ENCODE measurements at places on chromosomes 2 and 18.

GRCh38 chr2:86675104-86675503 is 45.0 kb upstream of the RMND5A start:
- no peak for DNase-seq

GRCh38 chr18:48017635-48018034 is 87.2 kb upstream of the SMAD2 start:
- DNase-seq, result no peak

- DNase-seq, result no peak
Observed at GRCh38 chr2:84631047-84631446, 114.7 kb downstream of the DNAH6 start.

GRCh38 chr2:160324917-160325316 is 124.8 kb upstream of the ITGB6 start:
- no peak for DNase-seq

GRCh38 chr2:197086500-197086899 is 160.0 kb upstream of the PGAP1 start:
- no peak for DNase-seq

DNA sequence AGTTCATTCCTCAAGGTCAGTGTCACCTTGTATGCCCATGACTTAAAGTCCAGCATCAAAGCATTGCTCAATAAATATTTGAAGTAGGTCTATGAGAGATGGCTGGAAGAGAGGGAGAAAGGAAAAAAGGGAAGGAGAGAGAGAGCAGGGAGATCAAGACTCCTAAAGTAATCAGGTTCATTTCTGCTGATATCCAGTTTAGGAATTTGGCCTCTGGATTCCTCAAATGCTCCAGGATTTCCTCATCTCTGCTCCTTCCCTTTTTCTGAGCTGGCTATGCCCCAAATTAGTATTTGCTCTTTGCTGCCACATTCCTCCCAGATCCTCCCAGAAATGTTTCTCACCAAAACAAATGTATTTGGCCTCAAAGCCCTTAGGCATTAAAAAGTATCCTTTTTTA is 739.4 kb upstream of the CHAC2 start:
- no peak for DNase-seq

GRCh38 chr2:215003001-215003400 is 135.4 kb downstream of the ABCA12 start:
- DNase-seq, result no peak

GRCh38 chr2:66888791-66889631 is 454.1 kb downstream of the MEIS1 start:
- DNase-seq, result peak; percentile 2

DNA sequence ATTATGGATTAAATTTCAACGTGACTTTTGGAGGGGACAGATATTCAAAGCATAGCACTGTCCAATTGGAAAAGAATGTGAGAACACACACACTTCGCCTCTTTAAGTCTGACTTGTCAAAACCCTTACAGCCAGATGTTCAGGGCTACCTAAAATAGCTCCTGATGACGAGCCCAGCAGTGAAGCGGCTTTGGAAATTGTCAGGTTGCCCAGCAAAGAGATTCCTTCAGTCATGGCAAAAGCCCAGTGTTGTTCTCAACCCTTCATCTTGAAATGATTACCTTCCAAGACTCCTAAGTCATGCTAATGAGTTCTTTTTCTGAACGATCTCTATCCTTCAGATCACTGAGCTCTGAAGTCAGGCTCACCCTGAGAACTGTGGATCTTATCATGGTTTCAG is 436.6 kb downstream of the LRATD1 start:
- no peak for DNase-seq

DNA sequence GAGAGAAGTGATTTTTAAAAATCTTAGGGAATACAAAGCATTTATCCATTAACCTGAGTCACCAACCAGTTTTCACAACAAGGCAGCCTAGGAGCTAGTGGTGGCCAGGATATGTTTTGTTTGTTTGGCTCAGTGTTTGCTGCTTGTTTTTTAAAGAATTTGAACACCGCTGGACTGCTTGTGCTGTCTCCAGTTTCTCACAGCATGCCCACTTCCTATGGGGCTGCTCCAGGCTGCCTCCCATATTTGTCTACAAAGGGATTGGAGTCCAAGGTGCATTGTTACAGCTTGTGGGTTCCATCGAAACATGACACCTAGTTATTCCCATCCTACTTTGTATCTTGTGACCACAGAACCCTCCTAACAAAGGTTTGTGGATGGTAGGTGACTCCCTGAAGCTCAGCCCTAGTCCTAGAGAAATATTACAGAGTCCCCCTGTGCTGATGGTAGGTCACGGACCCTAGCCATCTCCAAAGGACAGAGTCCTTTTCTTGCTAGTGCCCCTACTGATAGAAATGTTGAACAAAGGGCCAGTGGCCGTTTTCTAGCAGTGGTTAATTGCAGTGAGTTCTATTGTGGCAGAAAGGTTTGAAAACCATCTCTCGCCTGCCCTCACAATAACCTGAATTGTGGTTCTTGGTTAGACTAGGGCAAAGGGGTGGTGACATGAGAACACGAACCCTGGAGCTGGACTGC is 23.2 kb downstream of the GPR39 start:
- no peak for DNase-seq

GRCh38 chr2:150732064-150732463 is 244.6 kb upstream of the RND3 start:
- no peak for DNase-seq

- no peak for DNase-seq
Observed at GRCh38 chr2:161919873-161920272, 154.1 kb downstream of the DPP4 start.

DNA sequence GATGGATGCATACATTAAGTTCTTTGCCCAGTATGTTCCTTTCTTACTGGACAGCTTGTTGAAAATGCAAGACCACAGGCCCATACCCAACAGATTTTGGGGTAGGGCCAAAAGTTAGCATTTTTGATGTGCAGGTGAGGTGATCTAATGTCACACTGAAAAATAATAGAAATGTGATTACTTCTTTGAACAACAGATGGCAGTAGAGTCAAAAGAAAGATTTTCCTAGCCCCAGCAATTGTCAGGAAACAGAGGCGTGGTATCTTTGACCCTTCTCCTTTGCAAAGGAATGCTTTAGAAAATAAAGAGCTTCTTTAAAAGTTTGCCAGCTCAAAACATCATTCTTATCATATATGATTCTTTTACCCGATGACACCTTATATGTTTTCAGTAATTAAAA is 343.6 kb upstream of the SYT4 start:
- DNase-seq, result no peak

DNA sequence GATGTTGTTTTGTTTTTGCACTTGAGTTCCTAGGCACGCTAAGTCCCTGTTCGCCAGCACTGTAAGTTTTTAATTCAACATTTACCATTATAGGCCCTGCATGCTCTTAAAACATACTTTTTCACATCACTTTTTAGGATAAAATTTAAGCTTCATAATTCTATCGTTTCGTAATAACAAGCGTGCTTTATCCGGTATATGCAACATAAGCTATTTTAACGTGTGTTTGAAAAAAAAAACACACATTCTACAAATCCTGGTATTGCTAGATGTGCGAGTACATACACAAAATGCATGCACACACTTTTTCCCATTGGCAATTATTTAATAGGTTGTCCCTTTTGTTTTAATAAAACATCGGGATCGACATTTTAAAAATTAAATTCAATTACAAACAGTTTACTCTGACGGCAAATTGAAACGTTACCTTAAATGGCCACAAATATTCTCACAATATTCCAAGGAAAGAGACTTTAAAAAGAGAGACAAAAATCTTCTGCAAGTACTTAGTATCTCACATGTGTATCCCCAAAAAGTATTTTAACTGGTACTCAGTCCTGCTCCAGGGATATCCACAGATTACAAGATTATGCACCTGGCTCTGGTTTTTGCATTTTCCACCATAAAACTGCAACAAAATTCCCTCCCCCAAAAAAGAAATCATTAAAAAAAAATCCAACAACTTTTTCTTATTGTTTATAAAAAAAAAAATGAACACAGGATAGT is 1.0 kb upstream of the TCF4 start:
- no peak for DNase-seq

DNA sequence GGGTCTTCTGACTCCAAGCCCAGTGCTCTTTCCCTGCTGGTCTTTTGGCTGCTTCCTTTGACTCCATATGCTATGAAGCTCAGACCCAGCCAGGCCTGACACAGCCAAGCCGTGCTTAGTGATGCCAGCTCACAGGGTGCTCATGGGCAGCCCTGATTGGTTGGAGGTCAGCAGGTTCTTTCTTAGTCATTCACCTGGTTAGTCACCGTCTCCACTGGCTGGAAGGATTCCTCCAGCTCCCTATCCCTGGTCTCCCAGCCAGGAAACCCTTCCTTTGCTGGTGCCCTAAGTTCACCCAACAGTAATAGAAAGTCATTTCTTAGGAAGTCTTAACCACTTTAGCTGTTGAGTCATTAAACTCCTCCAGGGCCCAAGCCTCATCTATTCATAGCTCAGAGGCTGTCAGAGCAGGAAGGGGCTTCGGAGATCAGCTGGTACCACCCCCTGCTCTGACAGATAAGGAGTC is 3.9 kb downstream of the KCNK3 start:
- DNase-seq, result no peak

DNA sequence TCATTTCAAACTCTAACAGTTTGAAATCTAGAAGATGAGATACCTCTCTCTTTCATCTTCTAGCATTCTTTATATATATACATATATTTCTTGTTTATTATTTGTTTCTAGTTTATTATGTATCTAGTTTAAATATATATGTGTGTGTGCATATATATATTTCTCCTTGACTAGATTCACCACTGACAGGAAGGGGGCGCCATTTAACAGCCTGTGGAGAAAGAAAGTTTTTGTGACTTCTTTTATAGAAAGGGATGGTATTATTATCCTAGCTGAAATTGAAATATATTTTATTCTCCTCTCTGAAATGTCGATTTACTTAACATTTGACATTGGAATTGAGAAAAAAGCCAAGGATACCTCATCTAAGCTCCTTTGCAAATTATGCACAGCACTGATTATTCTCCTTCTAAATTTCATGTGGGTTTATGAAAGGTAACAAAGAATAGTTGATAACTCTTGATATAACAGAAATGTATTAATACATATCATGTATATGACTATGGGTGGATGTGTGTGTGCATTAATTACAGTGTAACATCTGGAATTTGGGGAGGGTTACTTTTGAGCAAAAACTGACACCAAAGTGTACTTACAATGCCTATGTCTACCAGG is 160.7 kb upstream of the NT5C1B start:
- DNase-seq, result no peak

- peak; percentile 68 for DNase-seq
Observed at GRCh38 chr18:77067291-77068061, 65.1 kb downstream of the MBP start.

DNA sequence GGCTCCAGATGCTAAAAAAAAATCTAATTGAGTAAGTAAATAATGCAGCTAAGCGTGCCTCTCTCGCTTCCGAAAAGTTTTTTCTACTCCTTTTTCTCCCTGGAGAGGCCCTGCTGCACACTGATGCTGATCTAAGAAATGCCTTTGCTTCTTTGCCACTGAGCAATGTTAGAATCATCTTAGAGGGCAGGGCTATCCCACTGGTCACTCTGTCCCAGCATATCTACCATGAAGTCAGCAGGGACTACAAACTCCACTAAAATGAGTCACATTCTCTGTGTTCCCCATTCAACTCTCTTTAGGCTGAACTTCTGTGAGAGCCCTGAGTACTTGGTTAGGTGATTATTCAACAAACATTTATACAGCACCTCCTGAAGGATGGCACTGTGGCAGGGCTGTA is 127.6 kb upstream of the LYPD1 start:
- no peak for DNase-seq

- DNase-seq, result no peak
Observed at GRCh38 chr2:59250307-59250677, 1009.2 kb upstream of the FANCL start.

- DNase-seq, result no peak
Observed at GRCh38 chr2:54048117-54048785, 67.2 kb upstream of the ACYP2 start.

DNA sequence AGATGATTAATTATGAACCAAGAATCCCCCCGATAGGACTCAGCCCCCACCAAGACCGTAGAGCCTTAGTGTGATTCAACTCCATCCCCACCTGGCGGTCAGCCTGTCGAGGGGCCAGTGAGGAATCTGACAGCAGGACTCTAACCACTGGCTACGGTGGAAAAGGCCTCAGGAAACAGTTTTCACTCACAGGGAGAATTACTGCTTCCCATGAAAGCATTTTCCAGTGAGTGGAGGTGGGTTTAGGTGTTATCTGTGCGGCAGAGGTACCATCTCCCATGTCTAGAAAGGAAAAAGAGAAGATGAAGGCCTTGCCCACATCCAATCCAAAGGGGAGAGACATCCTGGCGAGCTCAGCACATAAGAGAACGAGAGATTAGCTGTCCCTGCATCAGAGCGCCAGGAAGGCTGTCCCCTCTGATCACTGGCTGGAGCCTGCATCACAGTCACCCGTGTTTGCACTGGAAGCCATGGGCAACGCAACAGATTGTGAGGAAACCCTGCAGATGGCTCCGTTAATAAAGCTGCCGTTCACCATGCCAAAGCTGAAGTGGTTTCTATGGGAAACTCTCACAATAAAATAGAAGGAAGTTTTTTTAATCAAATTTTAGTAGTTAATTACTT is 22.3 kb downstream of the COX7A2L start:
- no peak for DNase-seq
